ENCODE measurements at places on chromosomes 7 and 10. TPM values are rescaled to one million over a fixed set of nuclear protein-coding genes. Genes with fewer than 3 reads are reported as not detected.

Gene CRTAC1
- not detected for total RNA-seq

Gene PNLIPRP3
- 0.13 TPM for total RNA-seq

Gene PRSS1
- not detected for total RNA-seq

Gene C10orf62
- total RNA-seq: not detected

Gene AGBL3
- 1.1 TPM for total RNA-seq

Gene SLC29A4
- 1.1 TPM for total RNA-seq

Gene GJD4
- total RNA-seq: not detected

Gene TMEM270
- total RNA-seq: 0.23 TPM

Gene HKDC1
- total RNA-seq: 0.30 TPM

Gene GPNMB
- 3.9 TPM for total RNA-seq

Gene TAS2R5
- total RNA-seq: 0.30 TPM

Gene LRRN3
- total RNA-seq: not detected

Gene SUN3
- not detected for total RNA-seq

Gene ACTL6B
- not detected for total RNA-seq

Gene GLCCI1
- 1.6 TPM for total RNA-seq

Gene THAP5
- total RNA-seq: 19.4 TPM

Gene NEUROD6
- total RNA-seq: not detected

Gene IL2RA
- total RNA-seq: not detected

Gene FAM25A
- total RNA-seq: not detected

Gene RPP38
- total RNA-seq: 20.4 TPM

Gene MYH16
- 29.6 TPM for total RNA-seq

Gene PON1
- not detected for total RNA-seq

Gene LSM8
- 56.7 TPM for total RNA-seq

Gene FGL2
- not detected for total RNA-seq

Gene ADIRF
- total RNA-seq: 0.77 TPM

Gene HGF
- not detected for total RNA-seq

Gene OR2A1
- total RNA-seq: not detected

Gene SPACDR
- 0.85 TPM for total RNA-seq

Gene PIK3CG
- total RNA-seq: 2.1 TPM

Gene SPDYE1
- total RNA-seq: not detected

Gene ABCA13
- 1.7 TPM for total RNA-seq

Gene IRF5
- 2.3 TPM for total RNA-seq

Gene SYT15
- total RNA-seq: 0.08 TPM

Gene VWA2
- not detected for total RNA-seq

Gene SVIL
- 8.2 TPM for total RNA-seq

Gene ANKRD61
- total RNA-seq: 0.37 TPM

Gene PHKG1
- 0.10 TPM for total RNA-seq

Gene UBE2H
- total RNA-seq: 48.6 TPM
